ENCODE measurements at places on chromosomes 6 and 20.

- peak; percentile 51 for DNase-seq
These were observed at the start of gene LAMP5 for GRCh38 chr20:9514461-9515213. Gene LAMP5, plus strand, starts transcription at chr20:9514590. Its CDS starts 263 bp downstream, at chr20:9514853.

DNA sequence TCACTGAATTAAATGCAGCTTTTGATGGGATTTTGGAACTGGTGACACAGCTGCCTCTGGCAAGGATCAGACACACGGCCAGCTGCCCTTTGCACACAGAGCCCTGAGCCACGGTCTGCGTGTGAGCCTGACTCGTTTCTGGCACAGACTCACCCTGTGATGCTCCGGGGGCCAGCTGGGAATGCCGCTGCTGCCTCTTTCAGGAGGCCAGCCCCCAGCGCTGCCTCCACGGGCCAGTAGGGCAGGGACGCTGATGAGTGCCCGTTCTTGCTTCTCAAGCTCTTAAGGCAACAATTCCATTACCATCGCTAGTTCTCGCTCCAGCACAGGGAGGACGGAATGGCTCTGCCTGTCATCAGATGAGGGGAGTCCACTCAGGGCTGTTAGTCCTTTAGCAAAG lies 61.6 kb downstream of the IRF4 start:
- no peak for DNase-seq

DNA sequence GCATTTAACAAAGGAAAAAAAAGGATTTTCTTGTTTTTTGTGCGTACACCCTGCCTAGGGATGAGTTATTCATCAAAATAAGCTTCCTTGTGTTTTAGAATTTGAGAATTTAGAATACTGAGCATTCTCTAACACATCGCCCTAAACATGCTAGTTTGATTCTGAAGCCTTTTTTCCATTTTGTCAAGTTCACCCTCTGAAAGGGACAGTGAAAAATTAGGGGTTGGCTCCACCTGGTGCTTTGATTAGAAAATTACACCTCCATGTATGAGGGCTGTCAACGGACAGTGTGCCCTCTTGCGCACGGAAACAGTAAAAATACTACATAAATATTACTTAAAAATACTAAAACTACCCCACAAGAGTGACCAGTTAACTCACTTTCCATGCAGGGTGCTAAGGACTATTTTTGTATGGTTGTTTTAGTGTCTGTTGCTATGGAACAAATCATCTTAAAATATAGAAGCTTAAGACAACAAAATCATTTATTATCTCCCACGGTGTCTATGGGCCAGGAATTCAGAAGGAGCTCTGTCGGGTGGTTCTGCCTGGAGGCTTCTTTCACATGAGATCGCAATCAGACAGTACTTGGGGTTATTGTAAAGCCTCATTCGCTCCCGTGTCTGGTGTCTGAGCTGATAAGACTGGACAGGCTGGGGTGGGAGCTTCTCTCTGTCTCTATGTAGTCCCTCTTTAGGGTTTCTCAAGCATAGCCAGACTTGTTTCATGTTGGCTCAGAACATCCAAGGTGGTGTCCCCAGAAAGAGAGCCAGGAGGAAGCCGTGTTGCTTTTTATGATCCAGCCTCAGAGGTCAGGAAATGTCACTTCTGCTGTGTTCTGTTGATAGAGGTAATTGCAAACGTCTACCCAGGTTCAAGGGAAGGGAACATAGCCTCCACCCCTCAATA lies 41.1 kb upstream of the TMEM170B start:
- DNase-seq = peak; percentile 45

DNA sequence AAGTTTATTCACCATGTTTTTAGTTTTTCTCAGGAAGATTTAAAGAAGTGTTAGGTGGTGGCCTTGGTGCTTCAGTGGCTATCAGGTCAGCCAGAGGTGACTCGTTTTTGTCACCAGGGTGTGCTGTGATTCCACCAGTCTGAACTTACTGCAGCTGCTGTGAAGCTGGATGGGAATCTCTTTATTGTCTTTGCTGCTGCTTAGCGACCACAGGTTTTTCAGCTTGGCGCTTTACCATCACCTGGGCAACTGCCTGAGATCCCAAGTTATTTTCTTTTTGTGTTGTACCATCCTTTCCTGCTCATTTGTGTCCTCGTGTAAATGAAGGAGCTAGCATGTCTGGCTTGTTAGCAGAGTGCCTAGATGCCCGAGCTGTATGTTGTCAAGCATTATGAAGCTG lies 146.9 kb downstream of the MACROD2 start:
- peak; percentile 18 for DNase-seq

- no peak for DNase-seq
These were observed 127.9 kb downstream of the GRM4 start for GRCh38 chr6:34018026-34018425.

- no peak for DNase-seq
These were observed 113.9 kb upstream of the SLC35B3 start for GRCh38 chr6:8549074-8549790.

DNA sequence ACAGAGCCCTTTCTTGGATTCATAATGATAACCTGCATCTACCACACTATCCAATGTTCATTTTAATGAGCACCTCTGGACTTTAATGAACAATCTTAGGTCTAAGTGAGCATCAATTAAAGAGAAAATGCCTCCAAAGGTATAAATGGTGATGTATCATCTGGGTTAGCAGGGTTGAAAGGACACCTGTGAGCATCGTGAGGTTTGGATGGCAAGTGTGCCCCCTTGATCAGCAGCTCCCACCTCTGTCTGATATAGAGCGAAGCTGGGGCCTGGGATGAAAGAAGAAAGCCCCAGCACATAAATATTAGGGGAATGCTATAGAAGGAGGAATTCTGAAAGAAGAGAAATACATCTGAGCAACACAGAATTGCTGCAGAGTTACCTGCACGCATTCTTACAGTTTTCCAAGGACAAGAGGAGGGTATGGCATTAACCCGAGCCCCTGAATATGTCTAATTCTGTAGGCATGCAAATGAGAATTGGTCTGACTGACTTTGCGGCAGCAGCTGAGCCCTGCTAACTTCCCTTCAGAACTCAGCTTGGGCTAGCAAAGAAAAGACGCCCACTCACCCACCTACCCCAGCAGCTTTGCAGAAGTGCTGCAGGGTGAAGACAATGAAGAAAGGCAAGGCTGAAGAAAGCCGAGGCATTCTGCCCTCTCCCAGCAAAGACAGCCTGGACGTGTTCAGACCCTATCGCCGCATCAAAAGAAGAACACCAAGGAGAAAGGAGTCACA lies 136.2 kb downstream of the GMPR start:
- no peak for DNase-seq

DNA sequence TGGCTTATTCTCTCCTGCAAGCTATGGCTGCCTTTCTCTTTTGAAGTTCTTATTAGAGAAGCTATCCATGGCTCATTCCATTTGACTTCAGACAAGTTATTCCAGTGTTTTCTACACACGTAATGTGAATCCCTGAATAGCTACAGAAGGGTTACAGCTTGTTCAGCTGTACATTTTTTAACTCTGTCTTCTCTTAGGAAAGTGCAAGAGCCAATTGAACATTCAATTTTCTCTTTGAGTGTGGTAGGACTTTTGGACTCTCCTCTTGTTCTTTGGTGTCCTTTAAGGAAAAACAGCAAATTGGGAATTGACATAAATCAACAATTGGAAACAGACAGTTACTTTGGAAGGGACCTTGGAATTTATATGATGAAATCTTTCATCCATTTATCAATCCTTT lies 125.8 kb downstream of the EPM2A start:
- no peak for DNase-seq

DNA sequence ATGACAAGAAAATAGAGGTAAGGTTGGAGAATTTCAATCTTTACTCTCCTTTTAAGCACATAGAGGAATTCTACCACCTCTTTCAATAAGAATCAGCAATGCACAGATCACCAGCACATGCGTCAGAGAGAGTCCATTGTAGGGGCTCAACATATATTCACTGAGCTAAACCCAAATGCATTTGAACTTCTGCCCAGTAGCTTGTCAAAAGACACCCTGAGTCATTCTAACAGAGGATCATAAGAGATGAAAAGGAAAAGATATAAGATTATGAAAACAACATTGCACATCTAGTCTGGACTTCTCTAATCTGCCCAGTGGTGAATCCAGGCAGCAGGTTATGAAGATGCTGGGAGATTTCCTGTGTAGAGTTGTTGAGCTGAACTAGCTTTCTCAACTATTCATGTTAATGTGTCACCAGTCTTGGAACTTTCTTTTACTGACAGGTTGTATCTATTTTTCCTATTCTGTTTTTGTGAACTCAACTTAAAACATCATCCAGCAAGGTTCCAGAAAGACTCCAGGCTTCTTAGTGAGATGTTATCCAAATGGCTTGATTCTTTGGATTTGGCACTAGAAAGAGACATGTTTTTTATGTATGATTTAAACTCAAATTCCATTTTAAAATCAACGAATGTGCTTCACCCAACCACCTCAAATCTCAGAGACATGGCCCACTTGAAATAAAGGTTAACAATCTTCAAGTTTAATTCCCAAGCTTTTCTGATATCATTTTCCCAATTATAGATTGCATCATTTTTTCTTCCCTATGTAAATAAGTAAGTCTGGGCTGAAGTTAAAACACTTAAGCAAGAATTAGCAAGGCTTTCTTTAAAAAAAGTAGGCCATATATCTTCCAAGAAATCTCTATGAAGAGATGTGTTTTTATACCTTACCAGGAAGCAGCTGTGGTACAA lies 89.3 kb downstream of the TSHZ2 start:
- no peak for DNase-seq

DNA sequence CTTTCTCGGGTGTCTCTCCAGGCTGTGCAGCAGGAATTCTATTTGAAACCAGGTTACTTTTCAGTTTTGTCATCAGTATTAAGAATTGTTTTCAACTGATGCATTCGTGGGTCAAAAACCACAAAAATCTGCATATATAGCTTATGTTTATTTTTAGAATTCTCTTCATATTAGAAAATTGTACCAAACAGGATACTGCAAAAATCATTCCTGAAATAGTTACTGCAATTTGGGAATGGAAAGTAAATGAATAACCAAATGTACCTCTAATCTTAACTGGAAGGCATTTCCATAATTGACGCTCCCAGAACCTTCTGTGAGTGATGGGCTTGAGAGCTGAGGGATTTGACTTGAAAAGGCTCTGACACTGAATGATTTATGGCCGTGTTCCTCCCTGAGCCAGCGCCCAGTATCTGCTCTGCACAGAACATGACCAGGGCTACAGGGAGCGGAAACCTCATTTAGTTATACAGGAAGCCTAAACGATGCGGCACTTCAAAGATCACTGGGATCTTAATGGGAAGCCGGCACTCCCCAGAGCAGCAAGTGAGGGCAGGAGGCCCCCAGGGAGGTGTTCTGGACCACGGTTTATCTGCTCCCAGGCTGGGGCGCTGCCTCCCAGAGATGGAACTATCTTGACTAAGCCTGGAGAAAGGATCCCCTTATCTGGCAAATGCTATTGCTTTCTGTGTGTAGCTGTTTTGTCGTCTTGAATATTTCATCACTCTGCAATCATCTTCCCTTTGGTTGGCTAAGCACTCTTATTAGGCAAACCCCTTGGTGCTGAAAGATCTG lies 446.0 kb downstream of the QKI start:
- no peak for DNase-seq

DNA sequence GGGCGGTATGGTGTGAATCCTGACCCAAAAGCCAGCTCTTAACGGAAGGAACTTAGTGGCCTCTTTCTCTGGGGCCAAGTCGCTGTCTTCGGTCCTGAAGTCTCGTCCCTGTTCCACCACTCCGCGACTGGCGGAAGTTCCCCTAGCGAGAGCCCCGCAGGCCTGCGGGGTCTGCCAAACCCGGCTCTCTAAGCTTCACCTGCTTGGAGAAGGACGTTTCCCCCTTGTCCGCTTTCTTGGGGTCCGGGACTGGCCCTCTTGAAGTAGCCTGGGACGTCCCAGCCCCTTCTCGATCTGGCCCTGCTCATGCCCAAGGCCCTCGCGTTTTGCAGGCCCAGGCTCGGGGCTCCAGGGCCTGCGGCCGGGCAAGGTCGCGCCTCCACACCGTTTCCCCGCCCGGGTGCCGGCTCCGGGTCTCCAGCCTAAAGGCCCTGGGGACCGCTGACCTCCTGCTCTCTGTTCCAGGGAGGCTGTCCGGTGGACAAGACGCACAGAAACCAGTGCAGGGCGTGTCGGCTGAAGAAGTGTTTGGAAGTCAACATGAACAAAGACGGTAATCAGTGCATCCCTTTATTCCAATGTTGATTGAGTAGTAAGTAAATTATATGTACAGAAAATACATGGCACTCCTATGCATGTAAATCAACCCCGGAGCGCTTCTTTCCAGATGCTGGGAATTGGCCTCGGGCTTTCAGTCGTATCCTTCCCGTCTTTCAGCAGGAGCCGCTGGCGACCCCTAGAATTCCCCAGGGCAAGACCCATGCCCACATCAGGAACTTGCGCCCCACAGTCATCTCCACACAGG lies 8.8 kb downstream of the NR2E1 start:
- no peak for DNase-seq

DNA sequence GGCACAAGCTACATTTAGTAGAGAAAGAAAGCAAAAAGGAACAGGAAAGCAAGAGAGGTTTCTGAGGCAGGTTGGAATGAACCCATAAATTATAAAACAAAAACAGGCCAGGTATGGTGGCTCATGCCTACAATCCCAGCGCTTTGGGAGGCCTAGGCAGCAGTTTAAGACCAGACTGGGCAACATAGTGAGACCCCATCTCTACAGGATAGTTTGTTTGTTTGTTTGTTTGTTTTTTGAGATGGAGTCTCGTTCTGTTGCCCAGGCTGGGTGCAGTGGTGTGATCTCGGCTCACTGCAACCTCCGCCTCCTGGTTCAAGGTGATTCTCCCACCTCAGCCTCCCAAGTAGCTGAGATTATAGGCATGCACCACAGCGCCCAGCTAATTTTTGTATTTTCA lies 49.0 kb downstream of the AFG1L start:
- no peak for DNase-seq

DNA sequence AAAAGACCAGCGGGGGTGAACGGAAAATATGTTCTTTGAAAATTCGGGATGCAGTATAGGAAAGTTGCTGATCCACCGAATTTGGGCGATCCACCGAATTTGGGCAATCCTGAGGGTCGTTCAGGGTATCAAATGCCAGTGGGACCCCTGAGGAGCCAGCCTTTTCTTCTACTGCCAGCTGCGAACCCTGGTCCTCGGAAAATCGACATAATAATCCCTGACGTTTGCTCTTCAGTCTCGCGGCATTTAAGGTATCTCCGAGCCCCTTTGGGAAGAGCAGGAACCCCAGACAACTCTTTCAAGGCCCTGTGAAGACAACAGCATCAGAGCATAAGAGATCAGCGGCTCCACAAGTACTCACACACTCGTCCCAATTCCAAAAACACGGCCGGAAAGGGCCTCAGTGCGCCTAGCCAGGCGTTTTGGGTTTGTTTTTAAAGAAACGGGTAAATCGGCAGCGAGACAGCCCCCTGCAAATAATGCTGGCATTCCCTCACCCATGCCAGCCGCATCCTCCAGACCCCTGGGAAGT lies 1.0 kb downstream of the SIM1 start:
- no peak for DNase-seq

DNA sequence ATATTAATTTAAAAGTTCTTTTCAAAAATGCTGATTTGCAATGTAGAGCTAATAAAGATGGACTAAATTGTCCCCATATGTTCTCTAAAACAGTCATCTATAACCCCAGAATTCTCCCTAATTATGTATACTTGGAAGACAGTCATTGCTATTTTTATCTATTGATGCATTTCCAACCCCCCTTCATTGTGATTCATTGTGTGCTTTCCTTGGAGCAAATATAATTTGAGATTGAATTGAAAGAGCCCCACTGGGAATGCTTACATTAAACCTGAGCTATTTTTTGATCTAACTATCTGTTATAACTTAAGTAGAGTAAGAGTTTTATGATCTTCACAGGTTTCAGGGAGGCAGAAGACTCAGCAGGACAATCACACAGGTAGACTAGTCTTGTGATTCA lies 73.7 kb upstream of the PTCHD4 start:
- DNase-seq = no peak

GRCh38 chr20:48855046-48855445 lies 27.2 kb upstream of the PREX1 start:
- no peak for DNase-seq

Data from T47D (cell line).